GM12878 (cell line): ENCODE measurements at places on chromosomes 13 and 19.

GRCh38 chr19:11551603-11552235 lies 7.3 kb downstream of the ELOF1 start:
- no peak for DNase-seq

DNA sequence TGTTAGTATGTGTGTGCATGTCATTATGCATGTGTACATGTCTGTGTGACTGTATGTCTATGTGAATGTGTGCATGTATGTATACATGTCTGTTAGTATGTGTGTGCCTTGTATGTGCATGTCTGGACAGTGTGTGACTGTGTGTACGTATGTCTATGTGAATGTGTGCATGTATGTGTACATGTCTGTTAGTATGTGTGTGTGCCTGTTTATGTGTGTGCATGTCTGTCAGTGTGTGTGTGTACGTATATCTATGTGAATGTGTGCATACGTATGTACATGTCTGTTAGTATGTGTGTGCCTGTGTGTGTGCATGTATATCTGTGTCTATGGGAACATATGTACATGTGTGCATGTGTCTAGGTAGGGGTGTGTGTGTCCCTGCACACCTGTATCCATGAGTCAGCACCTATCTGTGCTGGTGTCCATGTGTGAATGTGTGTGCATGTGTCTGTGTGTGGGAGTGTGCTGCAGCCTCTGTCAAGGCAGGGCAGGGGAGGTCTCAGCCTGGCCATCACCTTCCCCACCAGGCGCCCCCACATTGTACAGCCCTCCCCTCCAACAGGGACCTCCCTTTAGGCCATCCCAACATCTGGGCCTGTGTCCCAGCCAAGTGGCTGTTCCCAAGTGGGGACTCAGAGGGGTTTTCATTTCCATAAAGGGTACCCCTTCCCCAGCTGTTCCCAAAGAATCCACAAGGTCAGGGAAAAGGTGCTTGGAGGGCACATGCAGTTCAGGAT lies 4.4 kb downstream of the GAS6 start:
- DNase-seq, result no peak

DNA sequence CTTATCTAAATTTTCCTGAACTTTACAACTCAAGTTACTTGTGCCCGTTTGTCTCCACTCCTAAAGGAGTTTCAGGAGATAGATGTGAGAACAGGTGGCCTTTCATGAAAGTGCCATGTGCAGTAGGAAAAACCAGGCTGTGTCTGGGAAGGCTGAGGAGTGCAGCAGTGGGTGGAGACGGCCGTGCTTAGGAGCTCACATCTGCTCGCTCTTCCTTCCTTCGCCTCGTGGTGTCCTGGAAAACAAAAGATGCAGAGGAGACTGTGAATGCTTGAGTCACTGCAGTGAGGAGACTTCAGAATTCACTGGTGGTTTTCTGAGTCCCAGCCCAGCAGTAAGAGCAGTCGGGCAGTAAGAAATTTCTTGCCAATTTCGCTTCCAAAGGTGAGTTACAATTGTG lies 138.4 kb upstream of the RNF113B start:
- DNase-seq, result no peak

GRCh38 chr19:53960886-53961285 lies 1.9 kb upstream of the CACNG8 start:
- DNase-seq, result no peak

GRCh38 chr19:43704002-43704705 lies 11.7 kb upstream of the IRGC start:
- no peak for DNase-seq

DNA sequence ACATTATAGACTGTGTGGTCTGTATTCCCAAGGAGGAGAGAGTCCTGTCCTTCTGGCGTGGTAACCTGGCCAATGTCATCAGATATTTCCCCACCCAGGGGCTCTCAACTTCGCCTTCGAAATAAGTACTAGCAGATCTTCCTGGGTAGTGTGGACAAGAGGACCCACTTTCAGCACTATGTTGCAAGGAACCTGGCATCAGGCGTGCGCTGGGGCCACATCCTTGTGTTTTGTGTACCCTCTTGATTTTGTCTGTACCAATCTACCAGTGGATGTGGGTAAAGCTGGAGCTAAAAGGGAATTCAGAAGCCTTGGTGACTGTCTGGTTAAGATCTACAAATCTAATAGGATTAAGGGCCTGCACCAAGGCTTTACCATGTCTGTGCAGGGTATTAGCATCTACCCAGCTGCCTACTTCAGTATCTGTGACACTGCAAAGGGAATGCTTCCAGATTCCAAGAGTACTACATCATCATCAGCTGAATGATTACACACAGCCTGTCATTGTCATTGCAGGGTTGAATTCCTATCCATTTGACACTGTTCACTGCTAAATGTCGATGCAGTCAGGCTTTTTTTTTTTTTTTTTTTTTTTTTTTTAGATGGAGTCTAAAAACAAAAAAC lies 148.0 kb downstream of the PRR20E start:
- no peak for DNase-seq
